Gastrocnemius medialis (tissue), 4 donors: ENCODE measurements at places on chromosomes 13 and 19. TPM values are rescaled to one million over a fixed set of nuclear protein-coding genes. Genes with fewer than 3 reads are reported as not detected.
A peak's percentile ranks its signal among the peaks of the same experiment; 100 is the strongest.

GRCh38 chr13:77009011-77009410, 17.1 kb downstream of the CLN5 start:
- DNase-seq, result no peak

WDR62 gene
- total RNA-seq, result 0.94 TPM

APOC1 gene
- 8.4 TPM for total RNA-seq

DHX34 gene
- 19.3 TPM for total RNA-seq

ZNF44 gene
- 4.0 TPM for total RNA-seq

LGALS14 gene
- total RNA-seq, result not detected

DNA sequence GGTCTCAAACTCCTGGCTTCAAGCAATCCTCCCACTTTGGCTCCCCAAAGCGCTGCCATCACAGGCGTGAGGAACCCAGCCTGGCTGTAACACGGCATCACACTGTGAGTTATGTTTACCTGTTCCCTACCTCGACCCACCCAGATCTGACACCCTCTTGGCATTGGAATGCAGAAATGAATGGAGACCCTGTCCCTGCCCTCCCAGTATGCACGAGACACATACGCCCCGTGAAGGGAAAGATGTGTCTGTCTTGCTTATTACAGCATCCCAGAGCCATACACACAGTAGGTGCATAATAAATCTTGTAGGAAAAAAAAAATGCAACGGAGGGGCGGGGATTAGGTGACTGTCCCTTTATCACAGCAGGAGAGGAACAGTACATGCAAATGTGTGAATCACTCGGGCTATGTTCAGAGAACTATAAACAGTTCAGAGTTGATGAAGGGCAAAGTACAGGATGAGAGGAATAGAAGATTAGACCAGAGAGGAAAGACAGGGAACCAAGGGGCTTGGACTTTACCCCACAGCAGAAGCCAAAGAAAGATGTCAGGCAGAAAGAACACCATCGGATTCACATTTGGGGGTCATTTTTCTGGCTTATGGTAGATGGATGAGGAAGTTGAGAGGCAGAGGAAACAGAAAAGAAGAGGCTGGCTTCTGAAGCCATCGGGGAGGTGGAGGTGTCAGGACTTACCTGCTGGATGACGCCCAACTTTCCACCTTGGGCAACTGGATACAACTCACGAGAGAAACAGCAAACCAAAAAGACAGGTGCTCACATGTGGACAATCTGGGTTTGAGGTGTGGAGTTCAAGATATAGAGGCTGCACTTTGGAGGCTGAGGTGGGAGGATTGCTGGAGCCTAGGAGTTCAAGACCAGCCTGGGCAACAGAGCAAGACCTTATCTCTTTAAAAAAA, 94.3 kb downstream of the INSR start:
- DNase-seq, result no peak

- no peak for DNase-seq
Observed at GRCh38 chr13:31967155-31967554, 64.4 kb upstream of the FRY start.

GRCh38 chr13:27708325-27708724, 84.0 kb upstream of the GSX1 start:
- DNase-seq, result no peak

- DNase-seq, result no peak
Observed at GRCh38 chr13:97005625-97006262, 11.5 kb upstream of the OXGR1 start.

MAMSTR gene
- total RNA-seq, result 4.2 TPM

GRCh38 chr19:45954156-45954555, 19.5 kb downstream of the NOVA2 start:
- DNase-seq, result no peak

- DNase-seq, result no peak
Observed at GRCh38 chr13:79725841-79726240, 244.9 kb downstream of the NDFIP2 start.

DNA sequence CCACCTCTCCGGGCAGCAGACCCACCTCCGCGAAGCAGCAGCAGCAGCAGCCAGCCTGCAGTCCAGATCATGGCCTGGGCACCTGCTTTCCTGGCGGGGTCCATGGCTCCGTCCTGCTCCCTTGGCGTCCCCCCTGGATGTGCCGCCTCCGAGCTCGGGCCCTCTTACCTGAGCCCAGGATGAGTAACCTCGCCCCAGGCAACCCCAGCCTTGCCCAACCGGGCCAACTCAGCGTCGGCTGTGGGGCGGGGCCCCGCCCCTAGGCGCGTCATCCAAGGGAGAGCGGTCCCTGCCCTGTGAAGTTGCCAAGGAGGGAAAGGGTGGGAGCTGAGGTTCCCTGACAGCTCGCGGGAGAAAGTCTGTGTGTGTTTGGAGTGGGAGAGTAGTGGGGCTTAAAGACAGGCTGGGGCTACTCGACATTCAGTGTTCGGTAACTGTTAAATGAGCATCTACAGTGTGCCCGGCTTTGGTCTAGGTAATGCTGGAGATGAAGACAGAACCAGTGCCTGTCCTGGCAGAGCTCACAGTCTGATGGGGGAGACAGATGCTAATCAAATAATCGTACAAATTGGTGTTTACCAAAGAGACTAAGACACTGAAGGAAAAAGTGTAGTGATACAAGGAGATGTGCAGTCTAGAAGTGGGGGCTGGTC, at the start of gene LYPD3:
Gene LYPD3, minus strand, starts transcription at position 141 of the 653 bp plus-strand sequence. Its CDS starts 37 bp downstream, at position 104.
- DNase-seq, result no peak

GRCh38 chr19:45820413-45821102, 5.5 kb upstream of the RSPH6A start:
- DNase-seq, result no peak

TEX29 gene
- total RNA-seq, result not detected

PSG1 gene
- total RNA-seq, result not detected

N4BP2L1 gene
- total RNA-seq, result 6.5 TPM

DNA sequence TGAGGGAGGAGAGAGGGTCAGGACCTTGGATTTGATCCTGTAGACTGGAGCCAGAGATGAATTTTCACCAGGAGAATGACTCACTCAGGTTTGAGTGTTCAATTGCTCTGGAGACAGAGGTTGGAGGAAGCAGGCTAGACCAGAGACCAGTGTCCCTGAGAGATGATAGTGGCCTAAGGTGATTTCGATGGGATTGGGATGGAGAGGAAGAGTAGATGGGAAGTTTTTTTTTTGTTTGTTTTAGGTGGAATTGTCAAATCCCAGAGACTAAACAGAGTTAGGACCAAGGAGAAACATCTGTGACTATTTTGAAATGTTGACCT, 2.3 kb downstream of the CEBPG start:
- DNase-seq, result no peak

GRCh38 chr13:21344662-21345176, 114.4 kb downstream of the ZDHHC20 start:
- DNase-seq, result no peak

ZNF677 gene
- 7.2 TPM for total RNA-seq

DNA sequence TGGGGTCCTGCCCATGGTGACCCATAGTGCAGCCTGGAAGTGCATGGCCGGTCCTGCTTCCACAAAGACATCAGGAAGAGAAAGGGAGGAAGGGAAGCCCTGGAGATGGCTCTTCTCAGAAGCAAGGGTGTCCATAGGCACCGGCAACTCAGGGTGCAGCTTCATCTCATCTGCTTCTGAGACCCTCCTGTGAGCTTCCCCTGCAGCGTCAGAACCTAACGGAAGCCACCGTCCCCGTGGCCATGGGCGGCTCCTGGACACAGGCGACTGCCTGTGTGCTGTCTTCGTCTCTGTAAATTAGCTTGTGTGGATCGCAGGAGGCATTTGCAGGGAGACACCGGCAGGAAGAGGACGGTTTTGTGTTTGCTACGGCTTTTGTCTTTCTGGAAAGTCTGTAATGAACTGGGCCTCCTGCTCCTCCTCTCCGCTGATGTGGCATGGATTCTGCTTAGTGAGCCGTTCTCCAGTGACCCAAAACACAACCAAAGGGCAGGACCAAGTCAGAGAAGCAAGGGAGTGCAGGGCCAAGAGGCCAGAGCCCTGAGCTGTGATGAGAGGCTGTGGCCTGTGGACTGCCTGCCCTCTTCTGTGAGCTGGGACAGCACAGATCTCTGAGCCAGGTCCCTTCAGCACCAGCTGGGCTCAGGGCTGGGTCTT, 2.5 kb downstream of the ATP4B start:
- DNase-seq, result no peak

DNA sequence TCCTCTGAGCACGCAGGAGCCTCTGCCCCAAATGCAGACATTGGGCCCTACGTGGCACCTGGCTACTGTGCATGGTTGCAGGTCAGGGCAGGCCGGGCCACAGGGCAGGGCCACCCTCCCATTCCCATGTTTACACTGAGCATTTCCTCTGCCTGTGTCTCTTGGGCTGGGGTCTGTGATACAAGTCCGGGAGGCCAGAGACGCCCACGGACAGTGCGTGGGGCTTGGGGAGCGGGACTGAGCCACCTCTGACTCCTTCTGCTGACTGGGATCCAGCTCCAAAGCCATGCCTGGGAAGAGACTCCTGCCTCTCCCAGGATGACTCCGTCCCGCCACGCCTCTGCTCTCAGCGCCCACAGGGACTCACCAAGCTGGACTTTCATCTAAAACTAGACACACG, 18.8 kb downstream of the GAS6 start:
- DNase-seq, result no peak

- DNase-seq, result no peak
Observed at GRCh38 chr13:44474122-44474910, 100.7 kb downstream of the SERP2 start.

GRCh38 chr19:51739466-51740213, 12.0 kb downstream of the FPR1 start:
- DNase-seq, result no peak

DNA sequence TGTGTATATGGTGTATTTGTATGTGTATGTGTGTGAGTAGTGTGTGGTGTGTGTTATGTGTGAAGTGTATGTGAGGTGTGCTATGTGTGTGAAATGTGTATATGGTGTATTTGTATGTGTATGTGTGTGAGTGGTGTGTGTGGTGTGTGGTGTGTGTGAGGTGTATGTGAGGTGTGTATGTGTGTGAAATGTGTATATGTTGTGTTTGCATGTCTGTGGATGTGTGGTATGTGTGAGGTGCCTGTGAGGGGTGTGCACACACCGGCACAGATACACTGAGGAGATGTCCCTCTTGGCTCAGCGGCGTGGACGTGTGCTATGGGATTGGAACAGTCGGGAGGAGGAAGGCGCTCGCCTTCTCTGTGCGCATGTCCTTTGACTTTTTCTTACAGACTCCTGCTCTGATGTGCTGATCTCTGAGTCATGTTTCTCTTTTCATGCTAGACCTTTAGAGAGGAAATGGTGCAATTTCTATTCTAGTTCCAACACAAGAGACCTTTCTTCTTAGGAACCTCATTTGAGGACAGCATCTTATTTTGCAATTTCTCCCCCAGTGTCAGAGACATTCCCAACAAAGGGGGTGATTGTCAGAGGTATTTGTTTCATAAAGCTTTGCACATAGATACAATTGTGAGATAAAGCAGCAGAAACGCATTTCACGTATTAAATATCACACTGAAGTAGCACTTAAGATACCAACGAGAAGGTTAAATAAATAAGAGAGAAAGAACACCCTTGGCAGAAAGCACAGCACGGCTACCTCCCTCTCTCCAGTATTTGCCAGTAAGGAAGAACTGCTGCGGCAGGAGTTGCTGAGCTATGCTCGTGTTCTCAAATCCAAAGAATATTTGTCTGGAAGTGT, 11.3 kb upstream of the TNFRSF19 start:
- DNase-seq, result peak; percentile 56

DNA sequence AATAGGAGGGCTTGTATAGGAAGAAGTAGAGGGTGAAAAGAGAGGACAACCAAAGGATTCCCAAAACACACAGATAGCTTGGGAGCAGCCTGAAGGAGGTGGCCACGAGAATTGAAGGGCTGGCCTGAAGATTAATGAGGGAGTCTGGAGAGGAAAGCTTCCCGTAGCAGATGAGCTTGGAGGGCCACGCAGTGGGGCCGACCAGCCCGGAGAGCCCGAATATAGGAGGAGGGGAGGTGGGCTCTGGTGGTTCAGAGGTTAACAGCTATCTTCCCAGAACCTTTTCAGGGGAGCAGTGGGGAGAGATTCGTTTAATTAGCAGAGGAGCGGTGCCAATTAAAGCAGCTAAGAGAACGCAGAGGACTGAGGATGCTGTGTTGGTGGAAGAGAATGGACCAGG, 154.9 kb downstream of the STK24 start:
- no peak for DNase-seq

- DNase-seq, result peak; percentile 31
Observed at GRCh38 chr13:39612023-39612637, 9.1 kb upstream of the LHFPL6 start.

- no peak for DNase-seq
Observed at GRCh38 chr13:42274386-42275097, 2.6 kb downstream of the AKAP11 start.

GRCh38 chr13:79999601-80000000, 341.3 kb downstream of the SPRY2 start:
- no peak for DNase-seq

PABPC3 gene
- total RNA-seq, result not detected

DNA sequence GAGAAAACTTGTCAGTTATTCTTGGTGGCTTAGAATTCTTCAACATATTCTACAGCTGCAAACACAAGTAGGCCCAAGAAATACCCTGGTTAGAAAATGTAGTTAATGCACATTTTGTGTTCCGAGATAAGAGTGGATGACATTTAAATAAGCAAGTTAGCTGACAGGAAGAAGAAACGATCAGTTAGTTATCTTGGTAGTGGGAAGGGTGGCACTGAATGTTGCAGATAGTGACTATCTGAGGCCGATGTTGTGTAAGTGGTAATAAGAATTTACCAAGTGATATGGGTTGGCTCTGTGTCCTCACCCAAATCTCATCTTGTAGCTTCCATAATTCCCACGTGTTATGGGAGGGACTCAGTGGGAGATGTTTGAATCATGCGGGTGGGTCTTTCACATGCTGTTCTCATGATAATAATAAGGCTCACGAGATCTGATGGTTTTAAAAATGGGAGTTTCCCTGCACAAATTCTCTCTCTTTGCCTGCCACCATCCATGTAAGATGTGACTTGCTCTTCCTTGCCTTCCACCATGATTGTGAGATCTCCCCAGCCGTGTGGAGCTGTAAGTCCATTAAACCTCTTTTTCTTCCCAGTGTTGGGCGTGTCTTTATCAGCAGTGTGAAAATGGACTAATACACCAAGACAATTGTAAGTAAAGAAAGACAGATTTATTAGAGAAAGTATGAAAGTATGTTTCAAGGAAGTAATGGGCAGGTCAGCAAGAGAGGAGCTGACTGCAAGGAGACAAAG, 10.9 kb upstream of the AKAP11 start:
- no peak for DNase-seq

GRCh38 chr13:30113983-30114570, 193.3 kb downstream of the KATNAL1 start:
- DNase-seq, result no peak

KIR2DL1 gene
- total RNA-seq, result not detected

DNA sequence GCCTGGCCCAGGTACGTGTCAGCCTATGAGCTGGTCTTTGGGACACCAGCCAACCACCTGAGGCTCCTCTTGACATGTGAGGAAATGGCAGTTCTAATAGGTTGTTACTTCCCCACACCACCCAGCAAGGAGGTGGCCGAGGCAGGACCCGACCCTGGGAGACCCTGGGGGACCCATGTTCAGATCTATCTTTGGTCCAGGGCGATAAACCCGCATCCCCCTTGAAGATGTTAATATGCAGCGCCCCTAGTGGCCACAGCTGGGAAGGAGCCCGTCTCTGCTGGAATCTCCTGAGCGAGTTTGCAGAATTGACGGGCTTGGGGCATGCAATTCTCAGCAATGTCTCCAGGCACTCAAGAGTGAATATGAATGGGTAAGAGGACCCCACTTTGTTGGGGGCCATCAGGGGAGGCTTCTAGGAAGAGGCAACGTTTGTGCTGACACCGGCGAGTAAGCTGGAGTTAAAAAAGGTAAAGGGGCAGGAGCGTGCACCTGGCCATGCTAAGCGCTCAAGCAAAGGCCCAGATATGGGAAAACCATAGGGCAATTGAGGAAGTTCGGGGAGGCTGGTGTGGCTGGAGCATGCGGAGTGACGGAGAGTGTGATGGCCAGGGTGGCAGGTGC, 1.5 kb upstream of the MYO1F start:
- DNase-seq, result peak; percentile 47

ICAM1 gene
- total RNA-seq, result 5.0 TPM
